ENCODE measurements at places on chromosomes 5 and 9.
A peak's percentile ranks its signal among the peaks of the same experiment; 100 is the strongest.

DNA sequence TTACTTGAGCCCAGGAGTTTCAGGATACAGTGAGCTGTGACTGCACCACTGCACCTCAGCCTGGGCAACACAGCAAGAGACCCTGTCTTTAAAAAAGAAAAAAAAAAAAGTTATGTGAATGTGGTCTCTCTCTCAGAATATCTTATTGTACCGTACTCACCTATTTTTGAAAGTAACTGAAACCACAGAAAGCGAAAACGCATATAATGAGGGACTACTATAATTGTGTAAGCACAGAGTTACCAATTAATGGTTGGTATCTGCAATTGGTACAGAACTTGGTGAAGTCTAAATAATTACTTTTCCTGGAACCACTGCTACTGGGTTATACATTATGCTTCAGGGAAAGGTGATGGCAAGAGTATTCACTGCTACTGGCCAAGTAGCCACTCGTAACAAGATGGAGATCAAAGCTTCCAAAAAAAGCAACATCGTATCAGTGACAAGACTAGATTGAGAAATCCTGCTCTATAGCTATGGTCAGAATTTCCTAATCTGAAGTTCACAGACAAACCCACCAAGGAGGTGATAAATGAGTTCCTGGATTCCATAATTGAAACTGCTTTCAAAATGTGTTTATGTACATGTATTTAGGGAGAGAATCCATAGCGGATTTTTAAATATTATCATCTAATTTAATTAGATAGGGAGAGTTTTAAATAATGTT lies 82.7 kb downstream of the NR6A1 start:
- no peak for DNase-seq

GRCh38 chr5:117738571-117738970 lies 1163.9 kb upstream of the SEMA6A start:
- no peak for DNase-seq

DNA sequence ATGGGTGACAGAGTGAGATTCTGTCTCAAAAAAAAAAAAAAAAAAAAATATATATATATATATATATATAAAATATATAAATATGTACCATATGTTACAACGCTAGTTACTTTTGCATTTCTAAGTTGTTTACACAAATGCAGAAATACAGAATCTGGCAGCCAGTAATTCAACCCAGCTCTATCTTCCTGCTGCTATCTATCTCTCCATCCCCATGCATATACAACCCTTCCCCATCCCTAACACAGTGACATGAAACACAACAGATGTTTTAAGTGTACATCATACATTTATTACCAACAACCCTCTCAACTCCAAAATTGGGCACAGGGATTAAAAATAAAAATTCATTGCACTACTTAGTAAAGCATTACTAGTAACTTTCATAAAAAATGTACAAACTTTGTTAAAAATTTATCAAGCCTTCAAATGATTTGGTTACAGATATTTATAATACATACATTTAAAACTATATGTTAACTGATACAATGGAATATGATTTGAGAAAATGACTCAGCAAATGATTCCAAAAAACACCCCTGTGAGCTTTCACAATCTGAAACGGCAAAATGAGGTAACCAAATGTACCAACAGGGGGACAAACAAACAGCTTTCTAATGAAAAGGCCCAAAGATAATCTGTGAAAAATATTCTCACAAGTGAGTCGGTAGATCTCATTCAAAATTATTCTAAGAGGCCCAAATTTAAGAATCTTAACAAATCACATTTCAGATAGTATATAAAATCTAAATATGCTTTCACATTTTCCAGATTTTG lies 63.8 kb downstream of the RNF38 start:
- DNase-seq, result no peak

DNA sequence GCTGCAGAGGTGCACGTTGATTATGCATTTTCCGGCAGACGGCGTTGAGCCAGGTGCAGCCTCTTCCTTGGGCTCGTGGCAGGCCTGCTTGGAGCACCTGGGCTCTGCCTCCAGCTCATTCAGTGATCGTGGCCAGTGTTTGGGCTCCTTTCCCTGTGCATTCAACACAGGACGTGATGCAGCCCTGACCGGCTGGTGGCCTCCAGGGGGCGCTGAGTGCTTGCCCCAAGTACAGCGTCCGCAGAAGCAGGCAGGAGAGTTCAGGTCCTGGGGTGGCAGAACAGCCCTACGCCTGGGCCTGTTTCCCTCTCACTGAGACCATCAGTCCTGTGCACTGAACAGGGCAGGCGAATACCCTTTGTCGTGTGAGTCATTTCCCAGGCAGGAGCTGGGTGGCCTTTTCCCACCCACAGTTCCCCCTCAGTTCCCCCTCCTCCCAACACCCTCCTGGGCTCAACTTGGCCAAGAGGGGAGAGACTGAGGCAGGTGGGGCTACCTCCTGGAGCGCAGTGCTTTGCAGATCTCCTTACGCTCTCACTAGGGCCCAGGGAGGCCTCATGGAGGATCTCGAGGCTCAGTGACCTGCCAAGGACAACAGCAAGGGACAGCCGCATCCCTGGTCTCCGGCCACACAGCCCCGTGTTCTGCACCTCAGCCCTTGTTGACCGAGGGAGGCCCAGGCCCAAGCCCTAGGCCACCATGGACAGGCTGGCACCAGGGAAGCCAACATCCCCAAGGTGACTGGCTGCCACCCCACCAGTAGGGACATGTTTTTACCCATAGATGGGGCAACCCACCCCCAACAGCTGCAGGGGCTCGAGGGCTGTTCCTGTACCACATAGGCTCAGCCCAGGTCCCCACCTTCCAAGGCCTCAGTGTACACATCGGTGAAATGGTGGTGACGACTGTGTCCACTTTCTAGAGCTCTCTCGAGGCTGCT lies 52.9 kb downstream of the LRSAM1 start:
- DNase-seq, result peak; percentile 85

DNA sequence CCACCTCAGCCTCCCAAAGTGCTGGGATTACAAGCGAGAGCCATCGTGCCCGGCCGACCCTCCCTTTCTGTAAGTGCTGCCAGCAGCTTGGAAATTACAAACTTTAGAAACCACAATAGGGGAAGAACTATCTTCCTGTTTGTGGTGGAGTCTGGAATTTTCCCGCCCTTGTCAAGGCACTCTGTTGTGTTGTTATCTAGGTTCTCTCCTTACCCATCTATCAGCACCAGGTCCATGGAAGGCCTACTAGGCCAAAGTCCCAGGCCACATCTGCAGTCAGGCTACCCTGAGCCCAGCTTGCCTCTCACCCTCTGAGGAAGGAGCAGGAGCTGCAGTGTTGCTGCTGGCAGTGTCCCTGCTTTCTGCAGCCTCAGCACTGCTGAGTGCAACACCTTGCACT lies 214.9 kb downstream of the MCTP1 start:
- DNase-seq, result no peak

DNA sequence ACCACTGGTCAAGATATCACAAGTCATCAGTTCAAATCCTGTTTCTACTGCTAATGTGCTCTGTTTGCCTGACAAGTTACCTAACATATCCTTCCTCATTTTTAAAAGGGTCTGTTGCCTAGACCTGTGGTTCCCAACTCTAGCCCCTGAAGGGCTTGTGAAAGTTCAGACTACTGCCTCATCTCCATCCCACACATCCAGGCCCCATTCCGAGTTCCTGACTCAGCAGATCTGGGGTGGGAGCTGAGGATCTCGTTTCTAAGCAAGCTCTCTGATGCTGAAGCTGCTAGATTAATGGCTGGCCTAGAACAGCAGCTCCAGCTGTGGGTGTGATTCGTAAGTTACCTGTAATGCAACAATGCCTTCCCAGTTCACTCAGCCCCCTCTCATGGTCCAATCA lies 32.5 kb downstream of the S1PR3 start:
- DNase-seq, result no peak

- no peak for DNase-seq
These were observed 88.2 kb upstream of the DAP start for GRCh38 chr5:10849278-10849677.

GRCh38 chr5:112529525-112529924 lies 110.4 kb upstream of the EPB41L4A start:
- DNase-seq, result no peak

GRCh38 chr5:127909066-127909465 lies 174.5 kb upstream of the SLC12A2 start:
- no peak for DNase-seq

- DNase-seq, result no peak
These were observed 506.2 kb downstream of the SPOCK1 start for GRCh38 chr5:136992796-136993489.

- DNase-seq, result no peak
These were observed 11.0 kb upstream of the ACER2 start for GRCh38 chr9:19397845-19398244.

- no peak for DNase-seq
These were observed 126.4 kb downstream of the CRB2 start for GRCh38 chr9:123482295-123482968.

GRCh38 chr9:21078702-21079101 lies 960 bp upstream of the IFNB1 start:
- DNase-seq, result no peak

DNA sequence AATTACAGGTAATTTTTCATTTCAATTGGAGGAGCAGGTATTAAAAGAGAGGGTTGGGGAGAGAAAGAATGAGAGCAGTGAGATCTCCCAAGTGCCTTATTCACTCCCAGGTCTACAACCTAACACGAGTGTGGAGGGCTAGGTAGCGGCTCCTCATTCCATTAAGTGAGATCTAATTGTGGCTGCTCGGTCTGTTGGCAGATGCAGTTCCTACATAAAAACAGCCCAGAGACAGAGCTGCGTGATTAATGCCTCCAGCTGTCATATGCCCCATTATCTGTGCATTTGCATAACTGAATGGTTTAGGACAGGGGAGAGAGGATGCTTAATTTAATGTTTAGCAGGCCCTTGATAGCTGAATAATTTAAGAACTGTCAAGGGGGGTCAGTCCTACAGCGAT lies 100.5 kb downstream of the PSAT1 start:
- no peak for DNase-seq

- no peak for DNase-seq
These were observed 145.0 kb upstream of the DMAC1 start for GRCh38 chr9:7944572-7944971.

GRCh38 chr5:135010502-135011354 lies 23.3 kb downstream of the PITX1 start:
- no peak for DNase-seq

DNA sequence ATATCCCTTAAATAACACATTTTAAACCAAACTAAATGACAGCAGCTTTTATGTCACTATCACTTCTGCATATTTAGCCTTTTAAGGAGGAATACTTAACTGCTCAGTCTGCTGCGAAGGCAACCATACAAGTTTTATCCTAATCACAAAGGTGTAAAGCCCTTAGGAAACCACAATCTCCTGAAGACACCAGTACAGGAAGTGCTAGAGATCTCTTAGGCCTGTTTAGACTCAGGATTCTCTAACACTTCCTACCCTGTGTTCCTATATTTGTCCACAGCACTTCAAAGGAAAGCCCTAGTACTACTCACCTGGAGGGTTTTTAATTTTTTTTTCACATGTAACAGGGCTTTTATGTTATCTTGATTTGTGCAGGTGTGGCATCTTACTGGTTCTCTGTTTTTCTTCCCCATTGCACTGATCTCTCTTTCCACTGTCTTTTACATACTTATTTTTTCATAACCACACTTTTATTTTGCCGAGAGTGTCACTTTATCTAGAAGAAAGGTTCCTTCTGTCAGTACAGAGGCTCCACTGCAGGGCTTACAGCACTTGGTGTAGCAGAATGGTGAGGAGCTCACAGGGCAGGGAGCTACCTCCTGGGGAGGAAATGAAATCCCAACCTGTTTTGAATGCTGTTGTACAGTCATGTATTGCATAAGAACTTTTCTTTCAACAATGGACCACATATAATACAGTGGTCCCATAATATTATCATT lies 1060.6 kb upstream of the ACO1 start:
- no peak for DNase-seq

DNA sequence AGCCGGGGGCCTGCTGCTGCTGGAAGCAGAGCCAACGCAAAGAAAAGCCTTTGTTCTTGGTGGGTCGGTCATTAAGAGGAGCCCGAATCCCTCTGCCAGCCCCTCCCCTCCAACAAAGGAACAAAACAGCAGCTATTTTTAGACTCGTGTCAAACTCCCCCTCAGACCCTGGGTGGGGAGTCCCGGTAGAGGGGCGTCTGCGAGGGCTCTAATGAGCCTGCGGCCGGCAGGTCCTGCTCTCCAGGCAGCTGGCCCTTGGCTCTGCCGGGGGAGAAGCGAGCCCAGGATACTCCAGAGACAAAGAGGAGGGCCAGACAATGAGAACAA lies 114.0 kb downstream of the LHX2 start:
- no peak for DNase-seq

GRCh38 chr5:103793595-103794182 lies 231.1 kb upstream of the NUDT12 start:
- DNase-seq, result no peak

DNA sequence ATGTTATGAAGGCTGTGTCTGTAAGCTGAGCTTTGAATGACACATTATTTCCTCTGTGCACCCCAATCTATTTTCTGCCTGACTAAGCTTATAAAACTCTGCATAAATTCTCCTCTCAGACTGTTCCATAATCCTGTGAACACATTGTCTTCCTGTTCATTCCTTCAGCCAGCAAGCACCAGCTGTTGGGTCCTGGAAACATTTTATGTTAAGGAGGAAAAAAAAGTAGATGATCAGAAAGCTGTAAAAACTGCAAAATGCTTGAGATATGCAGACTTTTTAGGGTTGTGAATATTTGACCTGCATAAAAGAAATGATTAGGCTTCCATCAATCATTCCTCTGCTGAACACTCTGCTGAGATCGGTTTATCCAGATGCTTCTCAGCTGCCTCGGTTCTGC lies 1246.0 kb upstream of the DMAC1 start:
- no peak for DNase-seq

- peak; percentile 70 for DNase-seq
These were observed 173.5 kb downstream of the TRIM32 start for GRCh38 chr9:116860509-116861120.

DNA sequence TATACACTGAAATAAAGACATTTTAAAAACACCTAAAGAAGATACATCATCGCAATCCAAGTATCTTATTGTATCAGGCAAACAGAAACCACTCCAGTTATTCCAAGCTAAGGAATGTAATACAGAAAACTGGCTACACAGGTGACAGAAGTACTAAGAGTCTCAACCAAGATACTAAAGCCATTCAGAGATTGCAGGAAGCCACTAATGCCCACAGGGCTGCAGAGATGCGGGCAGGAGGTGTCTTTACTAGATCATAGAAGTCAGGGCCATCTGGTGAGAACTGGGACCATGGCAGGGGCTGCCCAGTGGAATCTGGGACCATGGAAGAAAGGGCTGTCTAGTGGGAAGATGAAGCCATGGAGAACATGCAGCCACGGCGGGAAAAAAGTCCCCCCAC lies 365.6 kb downstream of the NDUFS4 start:
- no peak for DNase-seq

GRCh38 chr5:89283728-89284493 lies 400.9 kb upstream of the MEF2C start:
- DNase-seq, result no peak

DNA sequence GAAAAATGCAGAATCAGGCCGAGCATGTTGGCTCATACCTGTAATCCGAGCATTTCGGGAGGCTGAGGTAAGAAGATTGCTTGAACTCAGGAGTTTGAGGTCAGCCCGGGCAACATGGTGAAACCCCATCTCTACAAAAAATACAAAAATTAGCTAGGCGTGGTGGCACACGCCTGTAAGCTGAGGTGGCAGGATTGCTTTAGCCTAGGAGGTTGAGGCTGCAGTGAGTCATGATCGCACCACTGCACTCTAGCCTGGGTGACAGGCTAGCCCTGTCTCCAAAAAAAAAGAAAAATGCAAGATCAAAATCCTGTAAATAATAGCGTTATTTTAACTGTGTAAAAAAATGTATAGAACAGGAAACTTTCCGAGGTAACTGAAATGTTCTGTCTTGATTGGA lies 39.4 kb downstream of the RNF44 start:
- no peak for DNase-seq

GRCh38 chr5:53017383-53017782 lies 28.2 kb downstream of the ITGA2 start:
- no peak for DNase-seq

All from right forelimb (tissue), 1 donor.